ENCODE measurements at places on chromosomes 1 and 21.
A peak's percentile ranks its signal among the peaks of the same experiment; 100 is the strongest.

DNA sequence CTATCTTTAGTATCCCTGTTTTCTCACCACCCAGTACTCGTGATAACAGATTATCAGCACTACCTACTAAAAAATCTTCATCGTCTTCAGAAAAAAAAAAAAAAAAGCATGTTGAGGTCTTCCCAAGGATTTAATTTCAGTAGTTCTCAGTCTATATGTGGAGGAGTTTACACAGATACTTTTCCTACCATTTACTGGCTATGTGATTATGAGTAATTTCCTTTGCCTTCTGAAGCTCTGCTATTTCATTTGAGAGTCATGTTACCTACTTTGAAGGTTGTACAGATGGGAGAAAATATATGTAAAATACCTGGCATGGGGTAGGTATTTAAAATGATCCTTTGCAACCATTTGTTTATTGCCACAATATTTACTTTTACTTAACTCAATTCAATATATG, 399.7 kb downstream of the NEGR1 start:
- no peak for DNase-seq

- DNase-seq, result no peak
Observed at GRCh38 chr1:244387415-244387814, 64.3 kb downstream of the ADSS2 start.

DNA sequence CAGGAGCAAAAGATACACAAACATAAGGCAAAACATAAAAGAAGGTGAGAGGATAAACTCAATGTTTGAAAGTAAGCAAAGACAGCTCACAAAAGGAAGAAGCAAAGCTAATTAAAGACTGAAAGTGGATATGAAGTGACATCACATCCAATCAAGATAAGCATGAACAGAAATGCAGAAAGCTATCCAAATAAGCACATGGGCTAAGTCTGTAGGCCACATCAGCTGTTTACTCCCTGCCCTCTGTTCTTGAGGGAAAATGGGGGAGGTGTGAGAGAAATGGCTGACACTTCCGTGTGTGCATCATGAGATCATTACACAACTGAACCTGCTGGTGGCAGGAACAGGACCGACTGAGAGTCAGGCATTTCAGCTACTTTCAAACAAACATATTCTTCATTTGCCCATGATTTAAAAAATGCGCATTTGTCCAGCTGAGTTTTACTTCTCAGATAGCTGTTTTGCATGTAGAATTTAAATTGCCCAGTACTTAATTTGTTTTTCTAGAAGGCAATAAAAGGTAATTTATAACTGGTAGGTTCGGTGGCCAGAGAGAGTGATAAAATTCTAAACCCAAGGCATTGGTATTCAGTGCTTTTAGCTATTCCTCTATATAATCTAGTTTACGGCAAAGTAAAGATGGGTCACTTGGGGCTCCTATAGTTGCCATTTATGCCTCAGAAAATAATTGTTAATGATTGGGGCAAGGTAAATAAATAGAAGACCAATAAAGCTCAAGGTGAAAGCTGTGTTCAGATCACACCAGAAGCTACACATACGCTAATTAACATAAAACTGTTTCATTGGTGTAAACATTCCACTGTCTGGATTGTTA, 27.2 kb upstream of the MAN1A2 start:
- DNase-seq, result no peak

- no peak for DNase-seq
Observed at GRCh38 chr1:110454328-110454727, 3.4 kb downstream of the PROK1 start.

GRCh38 chr1:88984569-88984968, 7.9 kb downstream of the KYAT3 start:
- no peak for DNase-seq

- no peak for DNase-seq
Observed at GRCh38 chr1:36369061-36369861, 16.5 kb downstream of the STK40 start.

DNA sequence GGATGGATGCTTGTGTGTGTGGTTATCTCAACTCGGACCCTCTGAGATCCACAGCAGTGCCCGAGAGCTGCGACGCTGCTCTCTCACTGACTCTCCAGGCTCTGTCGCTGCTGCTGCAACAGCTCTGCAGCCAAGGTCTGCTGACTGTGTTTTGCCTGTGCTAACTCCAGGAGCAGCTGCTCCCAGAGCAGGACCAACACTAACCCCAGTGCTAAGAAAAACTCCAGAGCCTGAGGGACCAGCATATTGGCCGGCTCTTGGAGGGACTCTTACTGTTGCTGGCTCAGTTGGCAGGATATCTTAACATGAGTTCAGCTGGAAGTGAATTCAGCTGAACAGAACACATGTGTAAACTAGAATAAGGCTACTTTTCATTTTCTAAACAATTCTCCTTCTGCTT, 4.4 kb downstream of the LCE2C start:
- DNase-seq, result no peak

DNA sequence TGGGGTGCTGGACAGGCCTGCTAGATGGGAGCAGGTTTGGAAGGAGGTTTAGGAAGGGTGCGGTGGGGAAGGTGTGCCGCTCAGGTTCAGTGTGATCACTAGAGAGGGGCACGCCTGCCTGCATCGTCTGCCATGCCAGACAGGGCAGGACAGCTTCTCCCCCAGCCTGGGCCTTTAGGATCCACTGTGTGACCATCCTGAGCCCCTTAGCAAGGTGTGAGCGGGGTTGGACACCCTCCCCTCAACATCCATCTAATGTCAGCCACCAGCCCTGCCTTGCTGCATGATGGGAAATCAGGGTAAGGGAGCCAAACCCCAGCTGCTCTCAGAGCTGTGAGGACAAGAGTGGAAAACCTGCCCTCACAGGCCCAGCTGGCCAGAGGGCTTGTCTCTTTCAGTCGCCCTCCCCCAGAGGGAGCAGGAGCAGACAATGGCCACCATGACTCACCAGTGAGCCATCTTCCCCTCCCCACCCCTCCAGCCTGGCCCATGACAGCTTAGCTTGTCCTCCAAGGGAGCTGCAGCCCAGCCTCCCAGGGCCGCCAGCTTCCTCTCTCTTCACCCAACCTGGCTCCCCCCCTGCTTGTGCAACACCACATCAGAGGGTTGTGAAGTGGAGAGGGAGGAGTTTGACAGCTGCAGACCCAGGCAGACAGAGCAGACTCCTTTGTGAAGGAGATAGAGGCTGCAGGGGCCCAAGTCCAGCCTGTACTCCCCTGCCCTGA, 37.0 kb downstream of the NUAK2 start:
- DNase-seq, result peak; percentile 74

DNA sequence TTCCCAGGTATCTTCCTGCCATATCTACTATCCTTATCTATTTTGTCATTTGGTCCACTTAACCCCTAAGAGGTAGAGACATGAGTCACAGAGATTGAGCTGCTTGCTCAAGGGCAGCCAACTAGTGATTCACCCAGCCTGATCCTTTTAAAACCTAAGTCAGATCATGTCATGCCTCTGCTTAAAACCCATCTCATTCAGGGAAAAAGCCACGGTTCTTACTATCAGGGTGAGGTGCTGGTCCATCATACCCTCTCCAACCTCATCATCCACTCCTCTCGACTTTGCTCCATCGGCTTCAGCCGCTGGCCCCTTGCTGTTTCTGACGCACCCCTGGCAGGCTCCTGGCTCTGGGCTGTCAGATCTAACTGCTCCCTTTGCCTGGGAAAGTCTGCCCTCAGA, 14.4 kb upstream of the PPP1R15B start:
- DNase-seq, result no peak

DNA sequence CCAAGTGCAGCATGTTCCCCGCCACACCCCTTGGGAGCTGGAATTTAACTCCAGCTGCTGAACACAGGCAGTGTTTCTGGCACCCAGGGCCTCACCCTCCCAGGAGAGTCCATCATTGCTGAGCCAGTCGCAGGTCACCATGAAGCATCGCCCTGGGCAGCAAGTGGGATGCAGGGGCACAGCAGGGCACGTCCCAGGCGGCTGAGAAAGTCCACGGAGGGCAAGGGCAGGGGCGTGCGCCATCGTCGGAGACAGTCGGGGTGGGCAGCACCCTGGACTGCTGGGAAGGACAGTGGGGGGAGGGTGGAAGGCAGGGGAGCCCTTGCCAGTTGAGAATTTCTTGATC, 69.2 kb upstream of the PDE9A start:
- no peak for DNase-seq

GRCh38 chr1:241276391-241276790, 80.6 kb downstream of the RGS7 start:
- no peak for DNase-seq

GRCh38 chr1:240496941-240497340, 115.0 kb downstream of the GREM2 start:
- no peak for DNase-seq

DNA sequence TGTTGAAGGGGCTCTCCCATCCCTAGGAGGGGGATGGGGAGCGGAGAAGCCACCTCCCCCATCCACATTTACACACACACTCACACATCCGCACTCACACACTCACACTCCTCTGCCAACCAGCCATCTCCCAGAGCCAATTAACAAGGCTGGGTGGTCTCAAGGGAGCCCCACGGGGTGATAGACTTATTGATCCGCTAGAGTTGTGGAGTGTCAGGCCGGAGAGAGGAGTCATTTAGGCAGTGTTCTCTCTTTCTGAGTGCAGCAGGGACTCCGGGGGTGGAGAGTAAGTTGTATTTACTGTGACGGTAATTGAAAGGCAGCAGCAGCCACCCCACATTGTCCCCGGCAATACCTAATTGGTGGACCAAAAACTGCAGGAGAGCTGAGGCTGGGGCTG, 61.6 kb downstream of the KLHDC7A start:
- no peak for DNase-seq

- no peak for DNase-seq
Observed at GRCh38 chr1:42962641-42963377, 4.1 kb upstream of the SLC2A1 start.

DNA sequence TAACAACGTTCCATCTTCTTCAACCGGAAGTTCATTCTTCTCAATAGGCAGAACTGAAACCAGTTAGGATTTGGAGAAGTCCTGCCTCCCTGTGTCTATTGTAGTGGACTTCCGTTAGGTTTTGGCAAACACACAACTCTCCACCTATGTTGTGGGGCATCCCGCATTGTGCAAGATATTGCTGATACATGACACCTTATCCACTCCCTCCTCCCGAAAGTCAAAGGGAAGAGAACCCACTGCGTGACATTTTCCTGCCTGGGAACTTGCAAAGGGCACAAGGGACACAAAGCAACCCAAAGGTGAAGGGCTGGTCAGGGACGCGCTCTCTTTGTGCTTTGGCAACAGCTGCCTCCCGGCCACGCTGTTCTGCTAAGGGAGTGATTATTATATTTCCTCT, 164.8 kb downstream of the TPR start:
- DNase-seq, result no peak

DNA sequence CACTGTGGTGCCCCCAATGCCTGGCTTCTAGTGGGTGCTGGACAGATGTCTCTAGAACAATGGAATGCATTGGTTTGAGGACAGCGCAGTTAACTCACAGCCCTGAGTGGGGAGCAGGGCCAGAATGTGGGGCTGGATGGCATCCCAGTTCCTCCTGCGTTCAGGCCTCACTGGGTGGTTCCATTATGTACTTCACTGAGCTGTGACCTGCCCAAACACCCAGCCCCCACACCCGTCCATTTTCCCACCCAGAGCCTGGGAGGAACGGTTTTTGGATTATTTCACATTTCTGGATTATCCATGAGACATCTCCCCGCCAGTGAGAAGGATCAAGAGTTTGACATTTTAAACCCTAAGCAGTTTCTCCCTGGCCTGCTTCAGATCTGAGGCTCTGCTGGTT, 55.3 kb upstream of the WASF2 start:
- no peak for DNase-seq

DNA sequence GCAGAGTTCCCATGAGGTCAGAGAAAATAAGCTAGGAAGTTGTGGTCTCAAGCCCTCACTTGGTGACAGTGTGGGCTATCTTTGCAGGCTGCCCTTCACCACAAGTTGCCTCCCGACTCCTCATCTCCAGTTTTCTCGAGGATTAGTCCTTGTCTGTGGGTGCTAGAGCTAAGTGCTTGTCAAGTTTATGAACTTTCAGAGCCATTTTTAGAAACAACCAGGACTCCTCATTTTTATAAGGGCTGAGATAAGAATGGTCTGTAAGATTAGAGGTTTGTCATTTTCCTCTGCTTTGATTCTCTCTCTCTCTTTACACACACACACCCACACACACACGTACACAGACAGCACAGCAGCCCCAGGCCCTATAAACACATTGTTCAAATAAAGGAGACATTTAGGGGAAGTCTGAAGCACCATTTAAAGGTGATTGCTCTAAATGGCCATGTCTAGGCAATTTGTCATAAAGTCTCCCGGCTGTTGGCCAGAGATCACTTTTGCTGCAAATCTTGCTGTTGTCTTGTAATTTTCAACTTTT, 127.2 kb downstream of the LACTBL1 start:
- no peak for DNase-seq

DNA sequence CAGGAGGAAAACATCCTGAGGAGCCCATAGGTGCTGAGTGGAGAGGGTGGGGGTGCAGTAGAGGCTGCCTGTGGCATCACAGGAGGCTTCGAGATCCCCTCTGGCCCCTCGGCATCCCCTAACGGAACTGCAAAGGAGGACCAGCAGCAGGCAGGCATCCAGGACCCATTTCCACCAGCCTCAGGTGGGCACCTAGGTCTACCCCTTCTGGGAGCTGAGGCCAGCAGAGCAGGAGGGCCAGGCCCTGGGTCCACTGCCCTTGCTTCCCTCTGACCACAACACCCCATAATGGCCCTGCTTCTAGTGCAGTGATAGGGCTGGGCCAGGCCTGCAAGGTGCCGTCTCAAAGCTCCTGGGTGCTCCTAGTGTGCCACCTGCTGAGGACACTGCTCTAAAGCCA, 723.0 kb downstream of the PTPRU start:
- no peak for DNase-seq

- no peak for DNase-seq
Observed at GRCh38 chr1:201062511-201063091, 39.1 kb upstream of the KIF21B start.

DNA sequence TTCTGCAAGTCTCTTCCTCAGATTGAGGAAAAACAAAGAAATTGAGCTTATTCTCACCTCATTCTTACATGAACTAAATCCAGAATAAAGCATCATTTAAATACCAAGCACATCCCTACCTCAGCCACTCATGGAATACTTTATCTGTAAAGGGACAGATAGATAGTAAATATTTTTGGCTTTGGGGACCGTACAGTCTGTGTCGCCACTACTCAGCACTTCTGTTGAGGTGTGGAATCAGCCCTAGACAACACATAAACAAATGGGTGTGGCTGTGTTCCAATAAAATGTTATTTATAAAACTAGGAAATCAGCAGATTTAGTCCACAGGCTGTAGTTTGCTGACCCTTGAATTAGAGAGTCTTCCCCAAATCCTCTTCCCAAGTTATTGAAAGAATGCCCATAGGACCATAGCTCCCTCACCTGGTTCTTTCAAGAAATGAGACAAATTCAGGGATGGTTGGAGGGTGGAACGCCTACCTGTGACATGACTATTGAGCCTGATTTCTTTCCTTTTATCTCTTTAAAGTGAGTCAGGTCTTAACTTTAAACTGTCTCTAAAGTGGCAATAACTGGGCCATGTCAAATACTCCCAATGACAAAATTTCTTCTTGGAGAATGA, 878.5 kb downstream of the USP25 start:
- DNase-seq, result no peak

GRCh38 chr1:156664767-156665411, 12.3 kb downstream of the NES start:
- DNase-seq, result peak; percentile 81
